ENCODE measurements at places on chromosomes 11 and 22.

DNA sequence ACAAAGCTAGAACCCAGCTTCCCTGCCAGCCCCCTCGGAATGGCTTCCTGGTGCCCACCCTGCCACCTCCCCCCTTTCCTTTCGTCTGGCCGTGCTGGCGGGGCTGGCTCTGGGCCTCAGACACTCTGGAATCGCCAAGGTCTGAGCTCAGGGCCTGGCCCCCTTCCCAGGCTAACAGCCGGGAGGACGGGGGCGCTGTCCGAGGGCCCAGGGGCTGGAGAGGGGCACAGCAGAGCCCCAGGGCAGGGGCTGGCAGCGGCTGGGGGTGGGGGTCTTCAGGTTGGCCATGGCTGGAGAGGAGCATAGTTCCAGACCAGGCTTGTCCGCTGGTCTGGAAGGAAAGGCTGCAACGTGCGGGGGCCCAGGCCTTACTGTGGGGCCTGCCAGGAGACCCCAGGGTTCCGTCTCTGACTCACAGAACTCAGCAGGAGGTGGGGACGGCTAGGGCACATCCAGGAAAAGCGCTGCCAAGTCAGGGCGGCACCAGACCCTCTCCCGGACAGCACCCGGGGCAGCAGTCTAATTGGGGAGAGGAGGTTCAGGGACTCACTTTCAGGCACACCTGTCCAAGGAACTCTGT lies 861 bp upstream of the LTBP3 start:
- peak overlapping the region; percentile 93 for H3K27ac ChIP-seq
- H3K4me3 ChIP-seq: peak overlapping the region; percentile 67
- peaks cover 40% of the 10 kb centered on the region for H3K4me1 ChIP-seq
- H3K36me3 ChIP-seq: no peaks in the 10 kb centered on the region

GRCh38 chr11:106681435-106681834 lies 336.8 kb downstream of the GUCY1A2 start:
- no peaks in the 10 kb centered on the region for H3K27me3 ChIP-seq
- no peaks in the 10 kb centered on the region for H3K36me3 ChIP-seq
- no peak overlapping the region for H3K4me3 ChIP-seq
- DNase-seq: no peak
- H3K4me1 ChIP-seq: no peaks in the 10 kb centered on the region

- no peak overlapping the region for H3K4me3 ChIP-seq
- H3K36me3 ChIP-seq: no peaks in the 10 kb centered on the region
- H3K4me1 ChIP-seq: peaks cover 8% of the 10 kb centered on the region
- H3K27me3 ChIP-seq: no peaks in the 10 kb centered on the region
These were observed 846.6 kb upstream of the ANO3 start for GRCh38 chr11:25485315-25485714.

GRCh38 chr11:72955466-72955865 lies 141.3 kb downstream of the ATG16L2 start:
- no peaks in the 10 kb centered on the region for H3K36me3 ChIP-seq
- H3K4me3 ChIP-seq: no peak overlapping the region
- H3K27ac ChIP-seq: no peak overlapping the region
- no peaks in the 10 kb centered on the region for H3K4me1 ChIP-seq
- no peaks in the 10 kb centered on the region for H3K27me3 ChIP-seq

DNA sequence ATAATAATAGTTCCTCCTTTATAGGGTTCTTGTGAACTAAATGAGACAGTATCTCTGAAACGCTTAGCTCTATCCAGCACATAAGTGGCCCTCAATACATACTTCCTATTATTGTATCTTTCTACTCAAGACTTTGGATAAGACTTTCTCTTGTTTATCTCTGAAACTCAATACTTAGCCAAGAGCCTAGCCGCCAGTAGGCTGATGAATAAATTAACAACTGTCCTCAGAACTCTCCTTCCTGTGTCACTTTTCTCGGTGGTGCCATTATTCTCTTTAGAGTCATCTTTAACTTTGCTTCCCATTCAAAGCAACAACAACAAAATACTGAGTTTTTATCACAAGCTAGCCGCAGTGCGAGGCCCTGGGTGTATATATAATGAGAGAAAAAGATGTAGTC lies 86.9 kb downstream of the FAM83F start:
- no peak for DNase-seq
- H3K4me1 ChIP-seq: peaks cover 12% of the 10 kb centered on the region
- H3K27ac ChIP-seq: no peak overlapping the region
- H3K36me3 ChIP-seq: no peaks in the 10 kb centered on the region
- H3K27me3 ChIP-seq: no peaks in the 10 kb centered on the region

DNA sequence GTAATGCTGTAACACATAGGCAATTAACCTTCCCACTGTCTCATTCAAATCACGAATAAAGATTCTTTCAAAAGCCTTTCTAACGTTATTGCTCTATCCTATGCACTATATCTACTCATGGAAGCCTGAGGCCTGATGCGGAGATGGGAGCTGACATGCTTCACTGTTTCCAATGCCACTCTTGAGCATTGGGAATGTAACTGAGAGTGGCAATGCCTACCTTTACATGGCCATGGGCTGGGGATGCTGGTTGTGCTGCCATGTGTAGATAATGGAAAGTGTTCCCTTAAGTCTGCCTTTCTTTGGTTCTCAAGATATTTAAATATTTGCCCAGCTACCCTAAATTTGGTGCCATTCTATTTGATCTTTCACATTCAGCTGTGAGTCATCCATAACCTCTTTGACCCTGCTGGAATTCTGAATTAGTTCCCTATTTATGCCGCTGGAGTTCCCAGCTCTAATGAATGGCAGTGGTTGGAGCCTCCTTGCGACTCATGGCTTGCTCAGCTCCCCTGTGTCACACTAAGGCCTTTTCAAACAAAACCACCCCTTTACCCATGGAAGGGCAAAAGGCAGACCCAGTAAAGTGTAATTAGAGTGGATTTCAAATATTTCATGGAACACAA lies 21.4 kb upstream of the DKK3 start:
- H3K27ac ChIP-seq: no peak overlapping the region
- H3K4me1 ChIP-seq: peaks cover 24% of the 10 kb centered on the region
- no peak overlapping the region for H3K4me3 ChIP-seq

DNA sequence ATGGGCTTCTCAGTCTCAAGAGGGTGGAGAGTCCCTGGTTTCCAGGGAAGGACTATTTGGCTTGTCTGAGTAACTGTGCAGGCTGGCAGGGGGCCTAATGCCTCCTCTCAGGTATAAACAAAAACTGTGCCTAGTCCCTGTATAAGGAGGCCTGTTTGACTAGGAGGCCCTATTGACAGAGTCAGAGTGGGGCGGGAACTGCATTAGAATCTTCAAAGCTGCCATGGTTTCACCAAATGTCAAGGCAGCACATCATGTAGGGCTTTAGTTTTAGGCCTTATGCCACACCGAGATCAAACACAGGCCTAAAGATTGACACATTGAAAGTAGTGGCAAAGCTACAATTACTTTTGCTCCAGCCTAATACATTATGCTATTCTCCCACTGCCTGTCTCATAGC lies 611.5 kb upstream of the B3GAT1 start:
- H3K4me1 ChIP-seq: no peaks in the 10 kb centered on the region
- no peaks in the 10 kb centered on the region for H3K27me3 ChIP-seq
- no peaks in the 10 kb centered on the region for H3K36me3 ChIP-seq
- no peak for DNase-seq
- H3K27ac ChIP-seq: no peak overlapping the region

DNA sequence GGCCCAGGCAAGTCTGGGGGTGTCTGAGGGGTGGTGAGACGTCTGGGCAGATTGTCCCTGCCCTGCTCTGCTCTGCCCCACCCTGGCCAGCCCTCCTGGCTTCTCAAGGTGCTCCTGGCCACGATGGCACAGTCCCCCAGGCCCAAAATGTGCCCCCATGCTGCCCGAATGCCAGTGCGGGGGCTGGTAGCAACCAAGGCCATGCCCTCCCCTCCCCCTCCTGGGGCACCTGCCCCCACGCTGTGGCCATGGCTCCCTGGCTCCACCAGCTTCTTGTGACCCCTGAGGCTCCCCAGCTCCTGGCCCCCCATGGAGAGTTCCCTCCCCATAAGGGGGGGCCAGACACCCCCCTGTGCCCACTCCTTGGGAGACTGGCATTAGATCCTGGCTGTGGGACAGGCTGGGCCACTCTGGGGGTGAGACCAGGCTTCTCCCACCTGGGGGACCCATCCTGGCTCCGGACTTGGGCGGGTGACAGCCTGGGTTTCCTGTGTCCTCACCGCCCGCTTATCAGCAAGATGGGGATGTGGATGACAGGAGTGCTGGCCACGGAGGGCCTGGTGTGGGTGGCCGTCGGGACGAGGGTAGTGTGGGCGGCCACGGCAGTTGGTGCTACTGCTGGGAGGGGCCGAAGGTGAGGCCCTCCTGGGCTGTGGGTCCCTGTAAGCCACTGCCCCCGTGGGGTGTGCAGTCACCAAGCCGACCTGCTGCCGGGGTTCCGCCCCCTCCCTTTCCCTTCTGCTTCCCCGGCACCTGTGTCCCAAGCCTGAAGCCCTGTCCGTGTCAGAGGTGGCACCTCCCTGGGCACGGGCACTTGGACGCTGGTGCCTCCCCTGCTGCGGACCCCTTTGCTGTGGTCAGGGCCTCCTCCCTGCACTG lies 15.9 kb upstream of the MUC6 start:
- no peak overlapping the region for H3K27ac ChIP-seq
- DNase-seq: no peak
- no peaks in the 10 kb centered on the region for H3K27me3 ChIP-seq
- no peaks in the 10 kb centered on the region for H3K36me3 ChIP-seq
- no peaks in the 10 kb centered on the region for H3K4me1 ChIP-seq
